ENCODE measurements at places on chromosomes 7 and 10. TPM values are rescaled to one million over a fixed set of nuclear protein-coding genes. Genes with fewer than 3 reads are reported as not detected.

DNA sequence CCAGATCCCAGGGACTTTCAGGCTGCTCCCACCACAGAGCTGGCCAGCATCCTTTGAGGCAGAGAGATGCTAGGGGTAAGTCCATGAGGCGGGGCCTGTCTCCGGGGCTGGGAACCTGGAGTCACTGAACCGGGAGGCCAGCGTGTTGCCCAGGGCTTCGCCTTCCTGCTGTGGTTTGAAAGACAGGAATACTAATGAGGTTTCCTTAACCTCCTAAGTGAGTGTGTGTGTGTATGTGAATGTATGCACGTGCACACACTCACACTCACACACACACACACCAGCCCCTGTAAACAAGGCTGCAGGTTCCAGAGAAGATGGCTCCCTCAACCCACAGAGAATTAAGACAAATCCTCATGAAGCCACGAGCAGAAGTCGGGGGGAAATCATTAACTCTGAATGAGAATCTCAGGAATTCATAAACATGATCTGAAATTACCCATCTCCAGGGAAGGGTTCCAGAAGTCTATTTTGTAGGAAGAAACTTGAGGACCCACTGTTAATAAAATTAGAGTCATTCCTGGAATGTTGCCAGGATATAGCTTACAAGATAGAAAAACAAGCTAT is 20.3 kb upstream of the PFKP start:
- H3K4me3 ChIP-seq, result no peak overlapping the region
- DNase-seq, result no peak
- H3K27me3 ChIP-seq, result no peaks in the 10 kb centered on the region
- H3K27ac ChIP-seq, result no peak overlapping the region
- peaks cover 13% of the 10 kb centered on the region for H3K4me1 ChIP-seq

GRCh38 chr10:112872728-112873127 is 77.3 kb upstream of the TCF7L2 start:
- H3K27ac ChIP-seq, result no peak overlapping the region
- H3K36me3 ChIP-seq, result no peaks in the 10 kb centered on the region
- DNase-seq, result no peak
- peaks cover 28% of the 10 kb centered on the region for H3K4me1 ChIP-seq
- H3K4me3 ChIP-seq, result no peak overlapping the region

SCRN1 gene
- total RNA-seq, result 49.8 TPM

- H3K36me3 ChIP-seq, result no peaks in the 10 kb centered on the region
- no peak overlapping the region for H3K27ac ChIP-seq
- no peak for DNase-seq
- no peaks in the 10 kb centered on the region for H3K27me3 ChIP-seq
- no peaks in the 10 kb centered on the region for H3K4me1 ChIP-seq
These were observed 80.7 kb upstream of the HDAC9 start for GRCh38 chr7:18414885-18415284.

GRCh38 chr7:10804770-10805169 is 168.9 kb upstream of the PHF14 start:
- H3K27ac ChIP-seq, result no peak overlapping the region
- H3K27me3 ChIP-seq, result no peaks in the 10 kb centered on the region
- H3K36me3 ChIP-seq, result no peaks in the 10 kb centered on the region
- H3K4me1 ChIP-seq, result no peaks in the 10 kb centered on the region

DNA sequence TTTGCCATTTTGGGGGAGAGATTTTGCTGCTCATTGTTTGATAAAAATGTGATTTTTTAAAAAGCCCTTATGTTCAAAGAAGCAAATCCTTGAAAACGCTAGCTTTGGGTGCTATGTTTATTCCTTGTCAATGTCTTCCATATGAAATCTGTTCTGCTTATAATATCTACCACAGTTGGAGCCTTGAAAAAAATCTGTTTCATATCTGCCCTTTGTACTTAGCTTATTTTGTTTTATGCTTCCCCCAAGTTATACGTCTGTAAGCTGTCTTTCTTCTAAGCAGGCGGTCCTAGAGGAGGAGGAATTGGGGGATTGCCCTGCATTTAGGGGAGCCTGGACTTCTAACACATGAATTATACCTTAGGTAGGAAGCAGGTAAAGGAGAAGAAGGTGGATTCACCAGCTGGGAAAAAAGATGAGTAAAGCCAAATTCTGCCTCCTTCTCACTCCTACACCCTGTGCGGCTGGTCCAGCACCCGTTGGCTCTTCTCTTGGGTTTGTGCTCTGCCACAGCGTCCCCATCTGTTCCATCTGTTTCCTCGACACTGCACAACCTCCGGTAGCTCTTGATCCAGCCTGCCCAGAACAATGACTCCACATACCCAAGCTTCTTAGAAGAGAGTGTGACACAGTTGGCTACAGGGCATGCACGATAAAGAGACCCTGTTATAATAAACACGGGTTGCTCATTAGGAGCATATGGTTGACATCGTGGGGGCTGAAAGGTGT is 31.9 kb upstream of the NEUROD6 start:
- no peak for DNase-seq
- no peak overlapping the region for H3K4me3 ChIP-seq
- H3K4me1 ChIP-seq, result no peaks in the 10 kb centered on the region
- H3K27ac ChIP-seq, result no peak overlapping the region

TBX20 gene
- not detected for total RNA-seq

DNA sequence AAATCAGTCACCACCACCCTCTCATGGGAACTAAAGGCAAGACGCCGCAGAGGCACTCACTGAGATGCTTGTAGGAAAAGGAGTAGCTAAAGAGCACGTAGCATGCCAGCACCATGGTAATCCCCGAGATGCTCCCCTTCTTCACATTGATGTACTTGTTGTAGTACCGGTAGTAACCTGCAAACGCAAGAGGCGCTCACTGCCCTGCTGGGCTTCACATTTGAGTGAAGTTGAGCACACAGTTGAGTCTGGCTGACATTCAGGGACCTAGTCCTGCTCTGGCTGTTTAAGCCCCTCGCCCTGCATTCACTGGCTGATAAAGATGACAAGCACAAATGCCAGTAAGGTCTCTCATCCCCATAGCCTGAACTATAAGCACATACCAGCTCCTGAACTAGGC is 6.9 kb downstream of the ATP5MF start:
- H3K27me3 ChIP-seq, result no peaks in the 10 kb centered on the region
- peaks cover 22% of the 10 kb centered on the region for H3K36me3 ChIP-seq
- H3K4me1 ChIP-seq, result peaks cover 38% of the 10 kb centered on the region
- H3K27ac ChIP-seq, result no peak overlapping the region
- peak; percentile 35 for DNase-seq

- no peaks in the 10 kb centered on the region for H3K27me3 ChIP-seq
- H3K36me3 ChIP-seq, result no peaks in the 10 kb centered on the region
- H3K4me3 ChIP-seq, result peak overlapping the region; percentile 34
- H3K4me1 ChIP-seq, result peaks cover 29% of the 10 kb centered on the region
- H3K27ac ChIP-seq, result peak overlapping the region; percentile 63
These were observed 96.3 kb downstream of the ALOX5 start for GRCh38 chr10:45470098-45471012.

MUC3A gene
- not detected for total RNA-seq

OR2A12 gene
- not detected for total RNA-seq

DNA sequence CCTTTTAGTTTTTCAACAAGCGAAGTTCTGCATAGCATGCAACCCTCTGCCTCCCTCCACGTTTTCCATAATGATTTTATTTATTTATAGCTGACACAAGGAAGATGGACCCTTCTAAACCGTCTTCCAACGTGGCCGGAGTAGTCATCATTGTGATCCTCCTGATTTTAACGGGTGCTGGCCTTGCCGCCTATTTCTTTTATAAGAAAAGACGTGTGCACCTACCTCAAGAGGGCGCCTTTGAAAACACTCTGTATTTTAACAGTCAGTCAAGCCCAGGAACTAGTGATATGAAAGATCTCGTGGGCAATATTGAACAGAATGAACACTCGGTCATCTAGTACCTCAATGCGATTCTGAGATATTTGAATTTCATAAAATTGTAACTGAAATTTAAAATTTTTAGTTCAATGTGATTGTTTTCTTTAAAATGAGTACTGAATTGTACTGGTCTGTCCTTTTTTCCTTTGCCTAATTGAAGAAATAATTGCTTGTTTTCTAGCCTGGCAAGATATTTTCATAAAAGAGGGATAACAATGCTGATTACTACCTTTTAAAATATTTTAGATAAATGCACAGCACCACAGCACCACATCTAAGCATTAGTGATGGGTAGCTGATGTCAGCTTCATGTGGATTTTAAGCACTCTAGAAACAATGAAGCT is 41.5 kb upstream of the SLC39A12 start:
- no peaks in the 10 kb centered on the region for H3K27me3 ChIP-seq
- H3K36me3 ChIP-seq, result no peaks in the 10 kb centered on the region
- H3K27ac ChIP-seq, result no peak overlapping the region
- no peaks in the 10 kb centered on the region for H3K4me1 ChIP-seq
- DNase-seq, result peak; percentile 47
- H3K4me3 ChIP-seq, result no peak overlapping the region

DNA sequence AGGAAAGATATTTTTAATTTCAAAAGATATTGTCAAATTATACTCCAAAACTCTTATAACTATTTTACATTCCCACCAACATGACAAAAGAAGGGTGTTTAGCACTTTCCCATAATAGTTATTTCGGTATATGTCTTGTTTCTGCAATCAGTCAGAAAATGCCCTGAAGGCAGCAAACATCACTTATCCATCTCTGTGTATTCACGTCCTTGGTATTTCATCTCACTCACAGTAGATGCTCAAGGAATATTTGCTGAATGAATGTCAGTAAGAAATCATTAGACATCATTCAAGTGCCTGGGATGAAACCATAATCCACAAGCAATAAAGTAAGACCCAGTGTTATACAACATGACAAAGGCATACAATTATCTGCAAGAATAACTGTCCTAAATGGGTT is 112.7 kb downstream of the GFRA1 start:
- DNase-seq, result no peak
- no peak overlapping the region for H3K27ac ChIP-seq
- no peaks in the 10 kb centered on the region for H3K4me1 ChIP-seq

- no peaks in the 10 kb centered on the region for H3K27me3 ChIP-seq
- no peak overlapping the region for H3K27ac ChIP-seq
- H3K36me3 ChIP-seq, result peaks cover 20% of the 10 kb centered on the region
These were observed 29.7 kb downstream of the AGAP3 start for GRCh38 chr7:151115836-151116418.

DNA sequence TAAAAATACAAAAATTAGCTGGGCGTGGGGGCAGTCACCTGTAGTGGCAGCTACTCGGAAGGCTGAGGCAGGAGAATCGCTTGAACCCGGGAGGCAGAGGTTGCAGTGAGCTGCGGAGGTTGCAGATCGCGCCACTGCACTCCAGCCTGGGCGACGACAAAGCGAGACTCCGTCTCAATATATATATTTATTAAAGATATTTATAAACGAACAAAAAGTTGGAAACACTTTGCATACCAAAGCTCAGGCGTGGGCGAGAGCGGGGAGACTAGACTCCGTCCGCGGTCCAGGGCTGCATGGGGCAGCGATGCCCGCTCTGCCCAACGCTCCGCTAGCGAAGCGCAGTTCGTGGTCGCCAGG is 7.9 kb upstream of the CRYGN start:
- H3K27ac ChIP-seq, result no peak overlapping the region
- DNase-seq, result no peak
- no peaks in the 10 kb centered on the region for H3K36me3 ChIP-seq
- no peak overlapping the region for H3K4me3 ChIP-seq

DNA sequence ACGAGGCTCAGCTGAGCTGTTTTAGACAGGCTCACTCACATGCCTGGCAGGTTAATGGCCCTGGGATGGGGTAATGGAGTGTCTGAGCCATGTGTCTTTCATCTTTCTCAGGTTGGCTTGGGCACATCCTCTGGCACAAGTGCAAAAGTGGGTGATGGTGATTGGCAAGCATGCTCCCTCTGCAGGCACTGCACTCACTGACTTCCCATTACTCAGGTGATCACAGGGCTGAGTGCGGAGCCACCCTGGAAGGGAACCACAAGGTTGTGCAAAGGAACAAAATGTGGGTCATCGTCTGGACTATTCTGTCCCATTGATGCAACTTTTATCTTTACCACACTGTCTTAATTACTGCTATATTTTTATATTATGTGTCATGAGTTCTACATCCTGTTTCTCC is 244.1 kb upstream of the AKR1E2 start:
- no peaks in the 10 kb centered on the region for H3K27me3 ChIP-seq
- no peaks in the 10 kb centered on the region for H3K36me3 ChIP-seq
- H3K27ac ChIP-seq, result no peak overlapping the region
- H3K4me3 ChIP-seq, result no peak overlapping the region
- H3K4me1 ChIP-seq, result no peaks in the 10 kb centered on the region

SCART1 gene
- total RNA-seq, result 0.46 TPM

DNA sequence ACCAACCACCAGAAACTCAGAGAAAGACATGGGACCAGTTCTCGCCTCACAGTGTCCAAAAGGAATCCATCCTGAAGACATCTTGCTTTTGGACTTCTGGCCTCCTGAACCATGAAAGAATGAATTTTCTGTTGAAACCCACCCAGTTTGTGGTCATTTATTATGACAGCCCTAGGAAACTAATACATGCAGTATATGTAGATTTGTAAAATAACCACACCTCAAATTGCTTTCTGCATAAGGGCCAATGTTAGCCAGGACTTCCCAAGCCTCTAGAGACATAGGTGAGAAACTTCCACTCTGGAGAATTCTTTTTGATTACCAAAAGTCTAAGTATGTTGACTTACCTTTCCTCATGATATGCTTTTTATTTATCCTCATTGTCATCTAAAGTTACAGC is 210.5 kb upstream of the SP4 start:
- no peaks in the 10 kb centered on the region for H3K4me1 ChIP-seq
- no peak for DNase-seq
- no peaks in the 10 kb centered on the region for H3K36me3 ChIP-seq
- H3K4me3 ChIP-seq, result no peak overlapping the region
- H3K27ac ChIP-seq, result no peak overlapping the region
- H3K27me3 ChIP-seq, result no peaks in the 10 kb centered on the region

GRCh38 chr10:35925493-35925892 is 283.4 kb upstream of the FZD8 start:
- H3K27me3 ChIP-seq, result no peaks in the 10 kb centered on the region
- H3K4me3 ChIP-seq, result no peak overlapping the region
- no peak for DNase-seq
- H3K4me1 ChIP-seq, result no peaks in the 10 kb centered on the region
- no peak overlapping the region for H3K27ac ChIP-seq

GRCh38 chr7:93327006-93327633 is 95.0 kb downstream of the VPS50 start:
- DNase-seq, result no peak
- H3K4me1 ChIP-seq, result no peaks in the 10 kb centered on the region
- no peak overlapping the region for H3K4me3 ChIP-seq
- H3K27me3 ChIP-seq, result no peaks in the 10 kb centered on the region
- no peaks in the 10 kb centered on the region for H3K36me3 ChIP-seq
- H3K27ac ChIP-seq, result no peak overlapping the region

DNA sequence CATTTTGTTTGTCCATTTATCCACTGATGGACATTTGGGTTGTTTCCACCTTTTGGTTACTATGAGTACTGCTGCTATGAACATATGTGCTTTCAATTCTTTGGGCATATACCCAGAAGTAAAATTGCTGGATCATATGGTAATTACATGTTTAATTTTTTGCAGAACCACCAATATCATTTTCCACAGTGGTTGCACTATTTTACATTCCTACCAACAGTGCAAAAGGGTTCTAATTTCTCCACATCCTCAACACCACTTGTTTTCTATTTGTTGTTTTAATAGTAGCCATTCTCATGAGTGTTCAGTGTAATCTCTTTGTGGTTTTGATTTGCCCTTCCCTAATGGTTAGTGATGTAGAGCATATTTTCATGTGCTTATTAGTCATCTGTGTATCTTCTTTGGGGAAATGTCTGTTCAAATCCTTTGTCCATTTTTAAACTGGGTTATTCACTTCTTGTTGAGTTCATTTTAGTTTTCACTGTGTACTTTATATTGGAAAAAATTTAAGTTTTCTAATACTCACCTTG is 101.9 kb downstream of the HIBADH start:
- H3K27ac ChIP-seq, result no peak overlapping the region
- DNase-seq, result no peak
- H3K4me3 ChIP-seq, result no peak overlapping the region

MMRN2 gene
- total RNA-seq, result not detected

SPDYE8 gene
- not detected for total RNA-seq

All from HepG2 (cell line).